ENCODE measurements at places on chromosomes 4 and X. TPM values are rescaled to one million over a fixed set of nuclear protein-coding genes. Genes with fewer than 3 reads are reported as not detected.

DNA sequence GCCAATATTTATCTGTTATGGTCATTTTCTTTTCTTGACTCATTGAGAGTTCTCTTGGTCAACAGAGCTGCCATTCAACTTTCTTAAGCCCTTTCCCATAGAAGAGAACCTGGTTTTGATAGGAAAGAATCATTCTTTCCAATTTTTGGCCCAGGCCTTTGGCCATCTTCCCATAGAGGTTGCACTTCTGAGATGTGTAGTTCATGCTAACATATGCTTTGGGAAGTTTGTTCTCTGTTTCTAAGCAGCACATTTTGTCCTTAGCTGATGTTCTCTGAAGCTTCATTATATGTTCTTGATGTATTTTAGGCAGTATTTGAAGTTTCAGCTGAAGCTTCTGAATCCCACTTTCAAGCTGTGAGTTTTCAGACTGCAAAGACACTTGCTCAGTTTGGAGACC is 161.1 kb downstream of the VEGFC start:
- no peak for DNase-seq

GRCh38 chr4:119962631-119963030 is 104.0 kb downstream of the MAD2L1 start:
- no peak for DNase-seq

DNA sequence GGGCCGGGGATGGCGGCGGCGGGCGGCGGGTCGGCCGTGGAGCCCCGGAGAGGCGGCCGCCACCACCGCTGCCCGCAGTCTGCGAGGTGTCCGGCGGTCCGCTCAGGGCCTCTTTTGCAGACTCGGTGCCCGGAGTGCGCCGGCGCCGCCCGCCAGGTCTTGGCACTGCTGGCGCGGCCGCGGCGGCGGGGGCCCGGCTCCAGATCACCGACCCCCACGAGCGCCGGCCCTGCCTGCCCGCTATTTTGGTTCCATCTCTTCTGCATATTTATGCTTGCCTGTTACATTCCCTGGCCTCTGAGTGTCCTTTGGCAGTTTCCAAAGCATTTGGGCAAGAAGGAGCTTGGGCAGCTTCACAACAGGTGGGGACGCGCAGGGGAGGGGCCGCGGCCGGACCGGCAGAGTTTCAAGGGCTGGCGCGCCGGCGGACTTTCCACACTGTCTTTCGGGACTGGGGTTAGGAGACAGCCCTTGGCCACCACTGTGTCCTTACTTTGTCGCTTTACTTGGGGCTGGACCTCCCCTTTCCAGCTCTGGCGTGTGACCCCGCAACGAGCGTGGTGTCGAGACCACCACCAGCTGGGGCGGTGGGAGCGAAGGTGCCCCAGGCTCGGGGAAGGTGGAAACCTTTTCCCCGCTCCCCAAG is 668 bp upstream of the TAPT1 start:
- DNase-seq: no peak

- no peak for DNase-seq
These were observed 310.0 kb downstream of the ARHGAP24 start for GRCh38 chr4:85784947-85785346.

DNA sequence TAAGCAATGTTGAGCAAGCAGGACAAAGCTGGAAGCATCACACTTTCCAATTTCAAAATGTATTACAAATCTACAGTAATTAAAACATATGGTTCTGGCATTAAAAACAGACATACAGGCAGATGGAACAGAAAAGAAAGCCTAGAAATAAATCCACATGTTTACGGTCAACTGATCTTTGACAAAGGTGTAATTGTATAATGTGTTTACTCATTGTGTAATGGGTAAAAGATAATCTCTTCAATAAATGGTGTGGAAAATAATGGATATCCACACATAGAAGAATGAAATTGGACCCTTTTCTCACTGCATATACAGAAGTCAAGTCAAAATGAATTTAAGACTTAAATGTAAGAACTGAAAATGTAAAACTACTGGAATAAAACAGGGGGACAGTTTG is 394.2 kb downstream of the ANKRD50 start:
- DNase-seq: no peak

GRCh38 chrX:9184211-9184610 is 150.3 kb upstream of the FAM9B start:
- no peak for DNase-seq

Gene IL2
- not detected for polyA plus RNA-seq

Measured in urinary bladder (tissue), 4 donors.